NCI-H2171 treated with DMSO at 0.1 percent for 48 hours (cell line): ENCODE measurements at places on chromosomes 4 and X.
A peak's percentile ranks its signal among the peaks of the same experiment; 100 is the strongest.

DNA sequence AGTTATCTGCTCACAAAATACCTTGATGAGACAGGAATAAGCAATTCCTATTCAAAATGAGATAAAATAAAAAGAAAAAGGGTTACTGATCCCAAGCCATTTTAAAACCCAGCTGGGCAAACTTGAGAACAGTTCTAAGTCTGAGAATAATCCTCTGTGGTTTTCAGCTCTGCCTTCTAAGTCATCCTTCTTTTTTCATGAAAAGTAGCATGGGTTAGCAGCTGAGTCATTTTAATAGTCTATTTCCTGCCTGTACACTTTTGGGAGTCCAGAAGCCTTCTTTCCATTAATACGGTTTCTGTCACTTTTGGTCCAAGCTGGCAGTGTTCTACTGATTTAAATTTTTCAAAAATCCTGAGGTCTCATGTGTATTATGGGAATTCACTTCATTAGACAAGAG, 374.3 kb downstream of the IQCM start:
- no peak for DNase-seq

- peak; percentile 86 for DNase-seq
Measured at GRCh38 chrX:38117485-38117884, 103.2 kb downstream of the SRPX start.

GRCh38 chr4:174230148-174230547, 53.3 kb downstream of the FBXO8 start:
- no peak for DNase-seq

GRCh38 chr4:127469959-127470809, 162.6 kb upstream of the INTU start:
- no peak for DNase-seq

DNA sequence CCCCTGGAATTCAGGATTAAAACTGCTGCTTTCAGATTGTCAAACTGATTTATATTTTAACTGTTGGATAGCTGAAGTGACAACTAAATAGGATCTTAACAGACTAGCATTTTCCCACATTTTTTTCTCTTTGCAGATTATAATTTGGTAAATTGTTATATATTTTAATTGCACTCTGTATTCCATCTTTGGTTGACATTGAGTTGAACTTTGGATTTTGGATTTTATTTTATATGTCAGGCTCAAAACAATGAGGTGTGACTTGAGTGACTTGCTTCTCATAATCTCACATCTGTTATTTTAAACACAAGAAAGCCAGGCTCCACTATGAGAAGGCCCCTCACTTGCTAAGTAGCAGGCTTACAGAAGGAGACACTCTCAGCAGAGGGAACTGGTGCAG, 38.1 kb downstream of the NAA11 start:
- peak; percentile 55 for DNase-seq

GRCh38 chr4:16659694-16660093, 238.8 kb downstream of the LDB2 start:
- no peak for DNase-seq

DNA sequence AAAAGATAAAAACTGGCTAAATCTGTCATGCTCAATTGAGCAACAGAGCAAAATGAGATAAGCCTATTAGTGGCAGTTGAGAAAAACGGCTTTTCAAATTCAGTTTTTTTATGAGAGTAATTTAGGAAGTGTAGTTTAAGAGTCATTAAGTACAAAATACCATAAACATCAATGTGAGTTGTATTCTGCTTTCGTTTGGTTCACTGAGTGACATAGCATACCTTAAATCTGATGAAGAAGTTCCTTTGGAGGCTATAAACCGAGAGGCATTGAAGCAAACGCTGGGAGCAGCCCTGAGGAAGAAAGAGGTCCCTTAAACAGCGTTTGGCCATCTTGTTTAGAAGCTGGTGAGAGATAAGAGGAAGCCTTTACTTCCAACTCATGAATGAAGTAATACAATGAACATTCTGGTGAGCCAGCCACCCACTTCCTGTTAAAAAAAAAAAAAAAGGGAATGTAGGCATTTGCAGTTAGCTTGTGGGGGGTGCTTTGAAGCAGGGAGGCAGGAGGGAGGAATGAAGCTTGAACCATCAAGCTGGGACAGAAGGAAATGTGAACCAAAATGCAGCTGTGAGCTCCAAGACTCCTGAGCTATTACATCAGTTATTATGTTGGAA, 132.3 kb downstream of the ZNF330 start:
- no peak for DNase-seq

DNA sequence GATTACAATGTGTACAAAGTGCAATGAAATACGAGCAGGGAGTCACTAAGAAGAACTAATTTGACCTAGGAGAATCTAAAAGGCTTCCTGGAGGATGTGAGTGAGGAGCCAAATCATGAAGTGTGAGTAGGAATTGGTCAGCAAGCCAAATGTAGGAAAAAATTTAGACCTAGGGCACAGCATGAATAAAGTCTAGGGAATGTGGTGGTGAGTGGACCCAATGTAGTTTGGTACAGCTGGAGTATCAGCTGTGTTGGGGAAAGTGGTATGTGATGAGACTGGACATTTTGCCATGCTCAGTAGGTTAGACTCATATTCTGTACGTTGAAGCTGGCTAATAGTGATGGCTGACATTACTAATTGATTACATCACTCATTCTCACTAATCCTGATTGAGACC, 191.0 kb downstream of the AFF2 start:
- no peak for DNase-seq

DNA sequence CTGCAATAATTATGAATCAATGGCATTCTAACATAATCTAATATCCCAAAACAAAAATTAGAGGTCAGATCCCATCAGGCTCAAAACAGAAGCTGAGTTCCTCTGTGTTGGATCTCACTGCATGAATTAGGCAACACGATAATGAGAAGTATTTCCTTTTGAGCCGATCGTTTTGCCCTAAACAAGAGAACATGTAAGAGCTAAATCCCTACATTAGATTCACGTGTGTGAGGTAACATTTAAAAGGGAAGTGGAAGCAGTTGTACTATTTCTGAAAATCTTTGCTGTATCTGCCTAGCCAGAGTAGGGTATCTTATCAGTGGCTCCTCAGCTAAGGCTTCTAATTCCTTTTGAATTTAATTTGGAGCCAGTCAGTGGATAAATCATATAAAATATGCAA, 115.6 kb downstream of the C4orf51 start:
- DNase-seq: no peak

DNA sequence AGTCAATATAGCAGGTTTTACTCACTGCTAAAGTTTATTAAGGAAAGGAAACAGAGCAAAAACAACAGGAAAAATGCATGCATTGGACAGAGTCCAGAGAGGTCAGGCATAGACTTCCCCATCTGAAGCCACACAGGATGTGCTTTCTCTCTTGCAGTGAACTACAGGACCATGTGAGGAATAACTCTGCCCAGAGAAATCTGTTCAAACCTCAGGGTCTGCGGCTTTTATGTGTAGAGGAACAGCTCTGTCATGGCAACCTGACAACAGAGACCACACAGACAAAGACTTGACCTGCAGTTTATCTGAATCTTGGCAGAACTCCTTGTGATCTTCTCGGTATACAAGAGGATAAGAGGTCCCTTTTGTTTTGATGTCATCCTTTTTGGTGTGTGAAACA, 46.3 kb upstream of the LONRF3 start:
- no peak for DNase-seq

- no peak for DNase-seq
Measured at GRCh38 chrX:18917831-18918230, 66.1 kb downstream of the PHKA2 start.

DNA sequence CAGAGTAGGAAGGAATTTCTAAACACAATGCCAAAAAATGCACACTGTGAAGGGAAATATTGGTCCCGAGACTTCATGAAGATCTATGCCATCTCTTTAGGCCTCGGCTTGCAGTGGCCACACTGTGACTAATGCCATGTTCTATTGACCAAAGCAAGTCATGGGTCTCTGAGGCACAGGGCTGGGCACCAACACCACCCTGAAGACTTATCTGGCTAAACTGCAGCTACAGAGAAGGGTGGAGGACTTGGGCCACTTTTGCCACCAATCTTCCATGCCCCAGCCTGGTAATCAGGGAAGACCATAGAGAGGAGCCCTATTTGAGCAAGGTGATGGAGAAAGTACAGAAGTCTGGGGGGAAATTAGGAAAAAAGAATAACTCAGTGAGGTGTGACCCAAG, 42.1 kb downstream of the HMX1 start:
- DNase-seq: no peak

DNA sequence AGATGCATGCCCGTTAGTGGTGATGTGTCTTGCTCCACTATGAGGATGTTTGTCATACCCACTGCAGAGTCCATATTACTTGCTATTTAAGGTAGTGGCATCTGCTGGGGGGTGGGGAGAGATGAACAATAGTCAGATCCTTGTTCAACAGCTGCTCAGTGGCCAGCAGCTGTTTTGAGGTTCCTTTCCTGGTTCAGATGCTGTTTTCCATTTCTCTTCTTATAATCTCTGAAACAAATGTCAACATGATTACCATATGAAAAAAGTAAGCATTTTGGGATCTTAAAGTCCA, 1567.9 kb upstream of the TENM3 start:
- no peak for DNase-seq

GRCh38 chrX:41033299-41033698, 51.9 kb upstream of the USP9X start:
- DNase-seq: peak; percentile 2

- no peak for DNase-seq
Measured at GRCh38 chr4:125703443-125703842, 388.7 kb downstream of the FAT4 start.

GRCh38 chr4:26145212-26145611, 175.6 kb upstream of the RBPJ start:
- DNase-seq: no peak

GRCh38 chrX:15737959-15738902, at the start of gene CA5B:
Gene CA5B (plus strand): TSS chrX:15738270. CDS start chrX:15750024, 11,754 bp downstream.
- DNase-seq: no peak

GRCh38 chr4:61493041-61493440, 292.9 kb downstream of the ADGRL3 start:
- DNase-seq: no peak

- no peak for DNase-seq
Measured at GRCh38 chrX:48854898-48855297, 19.5 kb upstream of the PCSK1N start.

DNA sequence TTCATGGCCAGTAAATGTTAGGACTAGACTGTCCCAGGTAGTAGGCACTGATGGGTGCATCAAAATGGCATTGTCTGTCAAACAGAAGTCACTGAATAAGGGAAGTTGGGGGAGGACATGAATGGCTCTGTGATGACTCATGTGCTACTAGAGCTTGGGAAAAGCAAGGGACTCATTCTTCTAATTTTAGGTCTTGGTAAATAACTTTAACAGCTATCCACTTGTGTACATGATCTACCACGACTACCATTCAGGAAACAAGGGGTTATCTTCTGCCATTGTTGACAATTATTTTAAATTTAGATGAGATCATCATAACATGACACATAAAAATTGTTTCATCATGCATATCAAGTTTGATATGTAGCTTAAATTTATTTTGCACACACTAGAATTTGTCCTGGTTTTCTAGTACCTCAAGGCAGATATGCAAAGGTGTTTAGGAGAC, 6.3 kb downstream of the AREG start:
- DNase-seq: no peak

DNA sequence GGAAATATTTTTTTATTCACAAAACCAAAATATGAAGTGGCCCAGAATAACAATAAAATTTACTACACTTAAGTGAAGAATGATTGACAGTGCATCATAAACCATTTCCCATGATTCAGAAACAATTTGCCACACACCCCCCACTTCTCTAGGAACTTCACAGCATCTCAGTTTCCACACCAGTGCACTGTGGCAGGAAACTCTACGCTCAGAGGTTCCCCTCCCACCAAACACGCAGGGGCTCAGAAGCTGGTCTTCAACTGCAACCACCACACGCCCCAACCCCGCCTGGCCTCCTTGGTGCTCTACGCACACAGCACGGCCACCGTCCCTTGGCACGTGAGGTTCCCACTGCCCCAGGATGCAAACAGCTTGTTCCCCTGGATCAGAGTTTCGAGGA, 63.7 kb downstream of the ZFYVE28 start:
- DNase-seq: no peak

DNA sequence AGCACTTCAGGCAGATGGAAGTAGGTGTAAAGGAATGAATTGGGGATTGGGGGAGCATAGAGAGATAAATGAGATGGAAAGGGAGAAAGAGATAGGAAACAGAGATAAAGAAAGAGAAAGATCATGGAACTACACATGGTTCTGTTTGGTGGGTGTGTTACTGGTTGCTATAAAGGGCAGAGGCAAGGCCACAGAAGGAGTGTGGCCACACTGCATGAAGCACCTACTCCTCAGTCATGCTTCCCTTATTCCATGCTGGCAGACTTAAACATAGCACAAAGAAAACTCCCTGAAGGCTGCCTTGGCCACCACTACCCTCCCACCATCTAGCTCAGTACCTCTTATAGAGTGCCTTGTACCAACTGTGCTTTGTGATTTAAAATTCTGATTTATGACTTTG, 56.9 kb downstream of the OPHN1 start:
- no peak for DNase-seq

GRCh38 chrX:100819534-100819836, 706 bp upstream of the CSTF2 start:
- no peak for DNase-seq

DNA sequence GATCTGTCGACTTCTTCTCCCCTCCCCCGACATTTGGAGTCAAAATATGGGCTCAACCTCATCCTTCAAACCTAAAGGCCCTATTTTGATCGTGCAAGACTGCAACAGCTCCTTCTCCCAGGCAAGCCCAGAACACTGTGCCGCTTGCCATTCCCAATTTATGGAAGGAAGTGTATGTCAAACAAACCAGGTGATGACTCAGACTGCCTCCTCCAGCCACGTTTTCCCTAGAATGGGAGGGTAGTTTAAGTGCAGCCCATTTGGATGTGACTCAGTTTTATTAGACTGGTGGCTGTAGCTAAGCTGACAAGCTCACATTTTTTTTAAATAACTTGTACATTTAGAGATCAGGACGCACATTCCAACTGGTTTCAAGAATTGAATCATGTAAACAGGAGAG, 570.4 kb upstream of the DIPK2B start:
- DNase-seq: no peak

DNA sequence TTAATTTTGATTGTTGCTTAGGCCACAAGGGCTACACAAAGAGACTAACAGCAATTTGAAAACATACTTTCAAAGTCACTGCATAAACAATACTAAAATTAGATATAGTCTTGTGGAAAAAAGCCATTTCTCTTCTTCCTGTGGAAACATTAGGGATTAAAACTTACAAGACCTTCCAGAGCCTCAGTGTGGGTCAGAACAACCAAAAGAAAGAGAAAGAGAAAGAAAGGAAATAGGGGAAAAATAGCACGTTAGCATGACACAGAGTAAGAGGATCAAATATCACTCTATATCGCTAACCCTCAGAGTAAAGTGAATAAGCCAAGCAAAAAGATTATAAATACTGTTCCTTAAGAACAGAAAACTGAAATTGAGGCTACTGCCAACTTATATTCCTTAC, 127.8 kb upstream of the DIAPH2 start:
- no peak for DNase-seq

- DNase-seq: no peak
Measured at GRCh38 chr4:14138106-14138505, 510.6 kb upstream of the BOD1L1 start.

DNA sequence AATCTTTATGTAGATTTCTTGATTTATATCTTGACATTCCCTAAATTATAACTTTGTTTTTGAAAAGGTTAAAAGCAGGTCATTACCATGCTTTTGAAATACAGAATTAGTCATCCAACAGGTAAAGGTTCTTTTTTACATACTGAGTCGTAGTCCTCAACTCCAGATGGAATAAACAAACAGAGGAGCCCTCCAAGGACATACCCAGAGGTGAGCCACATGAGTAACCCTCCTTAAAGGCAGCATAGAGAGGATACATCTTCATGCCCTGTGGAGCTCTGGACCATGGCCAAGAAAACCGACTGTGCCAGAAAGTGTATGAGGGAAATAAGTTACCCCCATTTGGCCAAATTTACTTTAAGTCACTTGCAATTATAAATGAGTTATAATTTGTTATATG, 95.3 kb upstream of the MCF2 start:
- DNase-seq: no peak
